ENCODE measurements at places on chromosomes 11 and 22.

- DNase-seq = no peak
Measured at GRCh38 chr11:20099527-20099926, 60.7 kb downstream of the DBX1 start.

DNA sequence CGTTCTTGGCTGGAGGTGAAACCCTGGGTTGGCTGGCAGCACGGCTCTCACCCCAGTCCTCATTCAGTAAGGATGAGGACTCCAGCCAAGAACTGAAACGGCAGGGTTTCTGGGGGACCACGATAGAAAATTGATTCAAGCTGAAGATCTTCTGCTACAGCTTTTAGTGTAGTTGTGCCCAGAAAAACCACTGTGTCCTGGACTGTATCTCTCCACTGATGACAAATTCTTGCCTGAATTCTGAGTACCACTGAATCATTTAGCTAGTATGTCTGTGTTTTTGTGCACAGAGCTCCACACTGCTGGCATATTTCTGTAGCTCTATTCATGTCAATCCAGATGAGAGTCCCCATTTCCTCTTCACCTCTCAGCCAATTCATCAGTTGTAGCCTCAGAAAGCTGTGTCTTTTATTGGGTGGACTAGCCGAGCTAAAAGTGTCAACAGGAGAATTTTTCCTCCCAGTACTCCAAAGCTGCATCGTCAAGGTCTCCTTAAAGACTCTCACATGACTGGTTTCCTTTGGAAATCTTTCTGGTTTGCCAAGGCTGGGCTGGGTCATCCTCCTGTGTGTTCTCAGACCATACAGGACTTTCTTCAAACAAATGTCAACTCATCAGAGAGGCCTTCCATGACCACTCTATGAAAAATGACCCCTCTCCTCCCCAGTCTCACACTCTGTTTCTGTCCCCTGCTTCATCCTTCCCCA is 144.6 kb downstream of the LDLRAD3 start:
- no peak for DNase-seq

- no peak for DNase-seq
Measured at GRCh38 chr11:23711981-23712380, 784.9 kb upstream of the LUZP2 start.

DNA sequence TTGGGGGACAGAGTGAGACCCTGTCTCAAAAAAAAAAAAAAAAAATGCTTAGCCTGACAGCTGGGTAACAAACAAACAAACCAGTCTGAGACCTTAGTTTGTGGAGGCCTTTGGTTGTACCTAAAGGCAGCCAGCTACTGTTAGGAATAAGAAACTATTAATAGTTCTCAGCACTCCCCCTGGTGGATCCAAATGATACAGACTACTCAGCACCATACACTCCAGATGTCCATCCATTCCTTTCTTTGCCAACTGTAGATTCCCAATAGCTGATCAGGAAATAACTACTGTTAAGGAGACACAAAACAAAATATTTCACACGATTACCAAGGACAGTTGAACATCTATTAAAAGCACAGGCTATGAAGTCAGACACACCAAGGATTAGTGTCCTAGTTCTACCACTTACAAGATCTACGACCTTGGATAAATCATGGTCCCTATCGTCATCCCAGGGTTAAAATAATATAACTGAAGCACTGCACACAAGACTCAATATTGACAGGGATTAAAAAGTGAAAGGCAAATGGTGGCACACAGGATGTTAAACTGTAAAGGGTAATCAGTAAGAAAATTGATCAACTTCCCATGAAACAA is 17.2 kb downstream of the CLDN25 start:
- no peak for DNase-seq

GRCh38 chr11:78420255-78420764 is 2.7 kb upstream of the GAB2 start:
- peak; percentile 53 for DNase-seq

GRCh38 chr11:46445920-46446771 is 54.6 kb upstream of the CHRM4 start:
- no peak for DNase-seq

DNA sequence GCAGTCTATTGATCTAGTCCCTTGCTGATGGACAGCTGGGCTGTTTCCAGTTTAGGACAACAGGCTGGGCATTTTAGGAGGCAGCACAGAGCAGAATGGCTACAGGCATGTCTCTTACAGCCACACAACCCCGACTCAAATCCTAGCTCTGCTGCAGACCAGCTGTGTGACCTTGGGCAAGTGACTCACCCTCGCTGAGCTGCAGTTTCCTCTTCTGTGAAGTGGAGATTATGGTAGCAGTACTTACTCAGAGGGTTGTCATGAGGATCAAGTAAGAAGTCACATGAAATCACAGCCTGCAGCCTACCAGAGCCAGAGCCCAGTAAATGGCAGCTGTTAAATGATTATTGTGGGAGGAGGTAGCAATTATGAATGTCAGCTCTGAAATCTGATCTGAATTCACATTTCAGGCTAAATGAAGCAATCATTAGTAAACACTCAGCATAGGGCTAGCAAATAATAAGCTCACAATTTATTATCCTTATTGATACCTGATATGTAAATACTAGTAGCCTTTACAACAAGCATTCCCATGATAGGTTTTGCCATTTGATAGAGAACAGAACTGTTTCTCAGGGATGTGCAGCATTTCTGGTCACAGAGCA is 58.9 kb downstream of the MYEOV start:
- DNase-seq = peak; percentile 37
